ENCODE measurements at places on chromosomes 3 and 15. TPM values are rescaled to one million over a fixed set of nuclear protein-coding genes. Genes with fewer than 3 reads are reported as not detected.

The ADAMTS17 gene
- 9.3 TPM for total RNA-seq

The CORO2B gene
- 18.8 TPM for total RNA-seq

The CDC25A gene
- total RNA-seq: 0.79 TPM

The OR5K2 gene
- not detected for total RNA-seq

The FRG2C gene
- total RNA-seq: not detected

GRCh38 chr15:34610354-34610753 is 26.9 kb upstream of the GOLGA8B start:
- DNase-seq: no peak

DNA sequence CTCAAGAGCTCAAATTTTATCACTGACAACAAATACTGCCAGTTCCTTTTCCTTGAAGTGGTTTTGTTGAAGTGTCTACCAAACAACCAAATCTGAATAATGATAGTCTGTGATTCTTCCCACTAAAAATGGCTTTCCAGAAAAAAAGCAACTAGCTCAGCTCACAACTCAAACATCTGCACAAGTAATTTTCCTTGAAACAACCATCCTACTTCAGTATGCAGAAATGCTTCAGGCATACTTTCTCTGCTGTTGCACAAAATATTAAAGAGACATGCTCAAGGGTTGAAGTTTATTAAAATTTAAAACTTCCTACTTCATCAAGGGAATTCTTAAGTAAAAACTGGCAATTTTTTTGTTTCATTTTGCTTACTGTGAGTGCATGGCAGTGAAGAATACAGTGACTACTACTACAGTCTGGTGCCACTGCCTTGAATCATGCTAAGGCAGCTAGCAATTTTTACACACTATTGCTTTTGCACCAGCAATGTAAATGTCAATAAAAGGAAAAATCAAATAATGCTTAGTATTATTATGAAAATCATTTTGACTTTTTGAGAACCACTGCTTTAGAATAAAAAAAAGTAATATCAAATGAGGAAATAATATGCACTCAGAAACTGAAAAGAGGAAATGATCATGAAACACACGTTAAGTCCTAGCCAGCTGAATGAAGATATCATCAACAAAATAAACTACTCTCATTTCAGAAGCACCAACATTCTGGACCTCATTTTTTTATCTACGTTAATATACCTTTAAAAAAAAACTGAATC is 33.6 kb downstream of the VPS13C start:
- no peak for DNase-seq

DNA sequence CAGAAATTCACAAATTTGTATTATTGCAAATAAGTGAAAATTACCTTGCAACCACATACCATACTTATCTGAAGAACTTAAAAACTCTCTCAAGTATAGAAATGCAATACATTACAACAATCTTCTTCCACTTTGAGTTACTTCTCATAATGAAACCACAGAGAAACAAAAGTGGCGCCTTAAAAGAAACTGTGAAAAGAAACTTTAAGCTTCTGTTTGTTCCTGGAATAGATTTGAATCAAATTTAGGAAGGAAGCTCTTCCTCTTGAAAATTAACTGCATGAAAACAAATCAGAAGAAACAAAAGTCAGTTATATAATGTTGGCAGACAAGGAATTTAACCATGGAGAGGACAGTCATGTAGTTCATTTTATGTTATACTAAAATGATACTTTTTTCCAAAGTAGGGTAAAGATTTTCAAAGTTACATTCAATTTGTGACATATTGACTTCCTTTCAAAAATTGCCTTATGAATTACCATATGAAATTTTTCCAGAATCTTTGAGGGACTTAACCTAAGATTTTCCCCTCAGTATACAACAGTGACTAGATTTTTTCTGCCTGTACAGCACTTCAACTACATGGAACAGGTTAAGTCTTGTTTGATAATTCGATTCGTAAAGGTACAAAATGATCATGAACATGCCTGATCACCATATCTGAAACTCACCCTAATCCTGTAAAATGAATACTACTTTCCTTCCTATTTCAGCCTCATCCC is 57.6 kb upstream of the TNFSF10 start:
- no peak for DNase-seq

DNA sequence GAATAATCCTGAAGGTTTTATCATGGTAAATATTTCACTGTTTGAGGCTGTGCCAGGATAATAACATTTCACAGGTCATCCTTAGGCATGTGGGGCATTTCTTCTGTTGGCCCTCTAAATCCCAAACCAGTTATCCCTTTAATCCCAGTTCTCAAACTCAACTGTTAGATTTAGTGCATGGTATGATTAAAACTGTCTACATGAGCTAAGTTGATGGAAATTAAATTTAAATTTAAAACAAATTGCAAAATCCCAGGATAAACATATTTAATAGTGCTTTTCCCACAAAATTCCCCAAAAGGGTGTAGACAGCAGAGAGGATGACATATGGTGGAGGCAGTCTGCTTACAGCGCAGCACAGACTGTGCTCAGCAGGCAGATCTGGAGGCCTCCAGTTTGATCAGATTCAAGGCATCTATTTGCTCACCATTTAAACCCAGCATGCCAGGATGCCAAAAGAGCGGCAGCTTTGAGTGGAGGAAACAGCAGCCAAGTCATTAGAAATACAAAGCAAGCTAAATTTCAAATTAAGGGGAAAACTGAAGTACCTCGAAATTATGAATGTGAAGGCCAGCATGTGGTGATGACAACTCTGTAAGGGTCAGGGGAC is 325.8 kb downstream of the KCNH8 start:
- no peak for DNase-seq

- no peak for DNase-seq
These were observed 712.4 kb downstream of the GRM7 start for GRCh38 chr3:7573330-7573729.

DNA sequence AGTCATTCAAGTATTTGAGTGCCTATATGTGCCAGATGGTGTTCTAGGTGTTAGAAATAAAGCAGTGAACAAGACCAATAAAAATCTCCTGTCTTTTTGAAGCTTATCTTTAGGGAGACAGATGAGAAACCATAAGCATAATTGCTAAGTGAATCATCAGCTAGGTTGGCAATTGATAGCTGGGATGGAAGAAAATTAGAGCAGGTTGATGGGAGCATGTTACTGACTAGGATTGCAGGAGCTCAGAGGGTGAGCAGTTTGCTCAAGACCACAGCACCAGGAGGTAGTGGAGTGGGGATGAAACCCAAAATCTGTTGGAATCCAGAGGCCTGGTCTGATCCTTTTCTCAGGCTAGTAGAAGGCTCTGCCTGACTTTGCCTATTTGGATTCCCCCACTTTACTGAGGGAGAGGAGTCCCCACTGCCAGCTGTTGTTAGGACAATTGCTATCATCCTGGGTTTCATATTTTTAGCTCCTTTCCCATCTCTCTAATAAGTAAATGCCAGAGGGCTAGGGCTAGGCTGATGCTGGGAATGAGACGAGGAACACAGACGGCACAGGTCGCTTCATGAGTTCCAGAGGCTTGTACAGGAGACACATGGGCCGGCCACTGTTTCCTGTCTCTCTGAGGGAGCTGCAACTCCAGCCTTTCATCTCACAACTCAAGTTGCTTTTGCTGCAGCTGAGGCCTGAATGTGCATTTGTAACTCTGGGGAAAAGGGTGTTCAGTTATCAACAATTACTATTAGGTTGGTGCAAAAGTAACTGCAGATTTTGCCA is 102.9 kb downstream of the CACNA1D start:
- no peak for DNase-seq

- DNase-seq: no peak
These were observed 108.9 kb downstream of the LRTM1 start for GRCh38 chr3:54818942-54819341.

DNA sequence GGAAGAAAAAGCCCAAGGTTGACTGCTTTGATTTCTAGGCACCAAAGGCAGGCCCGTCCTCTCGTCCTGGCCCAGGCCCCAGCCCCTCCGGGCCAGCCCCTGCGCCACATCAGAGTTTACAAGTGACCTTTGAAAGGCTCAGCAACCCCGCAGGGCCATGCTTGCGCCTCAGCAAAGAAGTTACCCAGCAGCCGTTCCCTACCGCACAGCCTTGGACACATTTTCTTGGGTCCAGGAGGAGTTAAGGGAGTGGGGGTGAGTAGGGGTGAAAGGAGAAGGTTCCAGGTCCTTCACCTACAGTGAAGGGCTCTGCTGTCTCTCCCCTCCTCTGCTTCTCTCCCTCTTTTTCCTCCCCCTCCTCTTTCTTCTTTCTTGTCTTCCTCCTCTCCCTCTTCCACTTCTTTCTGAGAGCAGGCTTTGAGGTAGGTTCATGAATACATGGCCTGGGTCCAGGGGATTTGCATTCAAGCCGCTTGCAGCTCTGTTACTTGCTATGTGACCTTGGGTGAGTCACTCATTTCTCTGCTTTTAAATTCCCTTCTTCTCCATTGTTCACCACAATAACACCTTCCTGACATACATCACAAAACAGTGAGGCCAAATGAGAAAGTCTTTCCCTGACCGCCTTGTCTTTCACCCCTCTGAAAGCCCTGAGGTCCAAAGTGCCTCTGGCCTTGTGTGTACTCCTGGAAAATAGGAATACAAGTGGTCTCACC is 223.3 kb upstream of the TPRG1 start:
- no peak for DNase-seq

GRCh38 chr3:188262913-188263683 is 109.1 kb downstream of the LPP start:
- no peak for DNase-seq

DNA sequence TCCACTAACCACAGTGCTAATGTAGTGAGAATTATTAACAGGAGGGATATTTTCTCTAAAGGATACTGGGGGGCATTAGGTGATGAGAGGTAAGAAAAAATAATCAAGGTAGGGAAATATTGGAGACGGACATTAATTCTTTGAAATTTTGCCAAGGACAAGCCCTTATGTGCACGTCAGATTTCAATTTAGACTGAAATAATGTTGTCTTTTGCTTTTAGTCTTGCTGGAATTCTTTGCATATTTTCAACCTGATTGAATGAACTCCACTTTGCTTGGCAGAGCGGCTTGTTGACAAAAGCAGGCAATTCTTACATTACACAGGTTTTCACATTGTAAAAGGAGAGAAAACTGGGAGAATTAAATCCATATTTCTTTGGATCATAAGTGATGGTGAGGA is 25.0 kb upstream of the C3orf52 start:
- no peak for DNase-seq

DNA sequence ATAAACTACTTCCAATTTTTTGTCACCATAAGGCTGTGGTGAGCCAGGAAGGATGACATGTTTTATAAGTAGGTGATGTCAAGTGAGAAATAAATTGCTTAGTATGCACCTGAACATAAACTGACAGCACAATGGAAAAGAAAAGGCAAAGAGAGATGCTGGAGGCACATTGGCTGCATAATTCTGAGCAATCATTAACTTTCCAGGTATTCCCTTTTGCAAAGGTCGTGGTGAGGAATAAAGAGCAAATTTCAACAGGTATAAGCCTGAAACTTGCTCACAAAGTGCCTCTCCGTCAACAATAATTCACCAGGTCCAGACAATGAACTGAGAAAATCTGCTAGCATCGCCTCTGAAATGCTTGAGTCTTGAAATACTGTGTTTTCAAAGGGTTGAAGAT is 48.2 kb downstream of the ITGB5 start:
- DNase-seq: no peak

DNA sequence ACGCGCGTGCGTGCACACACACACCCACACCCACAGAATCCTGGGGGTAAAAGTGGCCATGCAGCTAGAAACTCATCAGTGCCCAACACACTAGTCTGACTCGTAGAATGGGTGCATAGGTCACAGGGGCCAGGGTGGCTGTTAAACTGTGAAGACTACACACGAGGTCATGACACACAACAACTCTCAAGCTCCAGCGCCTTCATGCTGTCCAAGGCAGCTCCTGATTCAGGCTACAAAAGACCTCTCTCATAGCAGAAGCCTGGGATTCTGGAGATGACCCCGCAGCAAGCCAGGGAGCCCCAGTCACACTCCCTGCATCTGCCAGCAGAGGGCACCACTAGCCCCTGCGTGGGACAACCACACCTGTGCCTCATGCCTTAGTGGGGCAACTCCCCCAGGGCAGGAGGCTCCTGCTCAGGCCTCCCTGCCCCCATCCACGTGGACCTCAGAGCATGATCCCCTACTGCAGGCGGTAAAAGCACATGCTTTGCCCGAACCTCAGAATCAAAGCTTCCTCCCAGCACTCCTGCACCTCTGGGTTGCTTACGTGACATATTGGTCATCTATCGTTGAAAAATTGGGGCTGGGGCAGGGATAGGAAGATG is 93.1 kb downstream of the LRIG1 start:
- DNase-seq: peak; percentile 77

GRCh38 chr3:73069775-73070444 is 8.5 kb downstream of the EBLN2 start:
- no peak for DNase-seq

DNA sequence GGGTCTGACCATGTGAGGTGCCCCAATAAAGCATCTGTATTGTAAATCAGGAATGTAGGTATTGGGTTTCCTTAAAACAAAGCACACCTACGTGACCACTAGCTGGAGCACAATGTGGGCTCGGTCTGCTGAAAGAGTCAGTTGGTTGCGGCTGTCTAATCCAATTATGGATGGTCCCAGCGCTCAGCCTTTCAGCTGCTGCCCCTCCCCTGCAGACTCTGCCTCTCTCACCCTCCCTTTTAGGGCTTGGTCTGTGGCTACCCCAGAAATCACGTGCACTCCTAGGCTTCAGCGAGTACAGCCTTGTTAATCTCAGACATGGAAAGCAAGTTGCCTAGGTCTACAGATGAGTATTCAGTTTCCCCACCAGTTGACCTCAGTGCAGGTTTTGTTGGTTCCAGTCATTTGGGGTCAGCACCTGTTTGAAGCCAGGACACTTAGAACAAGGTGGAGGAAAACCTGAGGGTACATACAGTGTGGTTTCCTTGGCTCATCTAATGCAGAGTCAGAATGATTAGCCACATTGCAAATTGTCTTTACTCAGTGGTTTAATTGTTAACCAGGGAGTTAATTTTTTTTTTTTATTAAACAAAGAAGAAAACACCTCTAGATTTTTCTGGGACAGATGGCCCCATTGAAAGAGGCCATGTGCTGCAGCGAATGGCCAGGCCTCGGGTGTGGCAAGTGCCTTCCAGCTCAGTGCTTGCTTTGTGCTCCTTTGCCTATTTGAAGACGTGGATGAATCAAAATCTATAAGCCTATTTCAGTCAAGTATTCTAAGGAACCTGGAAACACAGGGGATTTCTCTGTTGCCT is 137.7 kb downstream of the IGF1R start:
- no peak for DNase-seq

GRCh38 chr3:123155471-123156011 is 46.2 kb upstream of the SEC22A start:
- DNase-seq: no peak

DNA sequence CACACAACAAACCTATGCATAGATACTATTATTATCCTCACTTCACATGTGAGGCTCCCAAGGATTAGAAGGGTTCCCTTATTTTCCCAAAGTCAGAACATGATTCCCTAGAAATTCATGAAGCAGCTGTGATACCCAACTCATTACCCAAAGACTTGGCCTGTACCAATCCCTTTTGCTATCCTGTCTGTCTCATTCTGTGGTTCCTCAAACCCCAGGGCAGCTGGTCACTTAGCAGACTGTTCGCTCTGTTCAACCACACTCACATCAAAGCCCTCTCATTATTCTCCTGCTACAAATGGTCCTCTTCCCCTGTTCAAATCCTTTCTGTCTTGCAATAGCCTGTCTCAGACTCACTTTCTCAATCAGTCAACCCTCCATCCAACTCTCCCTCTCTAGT is 154.3 kb upstream of the TRIM42 start:
- no peak for DNase-seq

GRCh38 chr3:37236024-37236423 is 61.6 kb upstream of the LRRFIP2 start:
- no peak for DNase-seq
